ENCODE measurements at places on chromosomes 3 and 15.

GRCh38 chr3:52423173-52423572, 21.7 kb downstream of the SEMA3G start:
- no peak for DNase-seq

DNA sequence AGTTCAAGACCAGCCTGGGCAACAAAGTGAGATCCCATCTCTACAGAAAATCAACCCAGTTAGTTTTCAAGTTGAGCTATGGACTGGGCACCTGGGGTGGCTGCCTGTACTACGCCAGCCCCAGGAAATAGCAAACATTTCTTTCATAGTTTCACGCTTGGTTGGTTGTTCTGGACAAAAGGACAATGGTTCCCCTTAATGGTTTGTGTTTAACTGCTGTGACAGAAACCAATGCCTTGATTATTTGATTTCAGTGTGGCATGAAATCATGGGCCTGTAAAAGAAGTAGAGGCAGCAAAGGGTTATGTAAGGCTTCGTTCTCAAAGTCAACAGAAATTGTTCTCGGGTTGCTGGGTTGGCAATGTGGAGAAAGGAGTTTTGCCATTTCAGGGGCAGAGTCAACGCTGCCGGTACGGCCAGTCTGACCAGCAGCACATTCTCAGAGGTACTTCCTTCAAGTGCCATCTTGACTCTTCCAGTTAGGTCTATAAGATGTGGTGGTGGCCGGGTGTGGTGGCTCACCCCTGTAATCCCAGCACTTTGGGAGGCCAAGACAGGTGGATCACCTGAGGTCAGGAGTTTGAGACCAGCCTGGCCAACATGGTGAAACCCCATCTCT, 12.7 kb downstream of the LCMT2 start:
- DNase-seq: no peak

DNA sequence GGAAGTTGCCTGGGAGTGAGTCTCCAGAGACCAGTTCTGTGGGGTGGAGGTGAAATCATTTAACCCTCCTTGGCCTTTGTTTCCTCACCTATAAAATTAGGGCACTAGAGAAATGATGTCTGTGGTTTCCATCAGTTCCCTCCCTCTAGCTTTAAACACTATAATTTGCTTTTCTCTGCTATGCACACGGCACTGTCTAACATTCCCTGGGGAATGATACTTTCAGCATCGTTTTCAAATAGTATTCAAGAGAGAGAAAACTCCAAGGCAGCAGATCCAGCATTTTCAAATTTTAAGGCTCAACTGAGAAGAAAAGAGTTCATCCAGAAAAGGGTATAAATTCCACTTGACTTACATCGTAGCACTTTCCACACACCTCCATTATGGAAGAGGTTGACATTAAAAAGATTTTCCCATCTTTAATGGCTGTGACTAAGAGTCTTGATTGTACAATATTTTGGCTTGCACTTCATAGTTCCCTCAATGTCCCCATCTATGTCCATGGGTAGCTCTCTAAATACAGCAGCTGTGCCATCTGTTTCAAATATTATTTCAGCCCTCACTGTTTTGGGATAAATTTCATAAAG, 137.7 kb upstream of the ZPLD1 start:
- no peak for DNase-seq

DNA sequence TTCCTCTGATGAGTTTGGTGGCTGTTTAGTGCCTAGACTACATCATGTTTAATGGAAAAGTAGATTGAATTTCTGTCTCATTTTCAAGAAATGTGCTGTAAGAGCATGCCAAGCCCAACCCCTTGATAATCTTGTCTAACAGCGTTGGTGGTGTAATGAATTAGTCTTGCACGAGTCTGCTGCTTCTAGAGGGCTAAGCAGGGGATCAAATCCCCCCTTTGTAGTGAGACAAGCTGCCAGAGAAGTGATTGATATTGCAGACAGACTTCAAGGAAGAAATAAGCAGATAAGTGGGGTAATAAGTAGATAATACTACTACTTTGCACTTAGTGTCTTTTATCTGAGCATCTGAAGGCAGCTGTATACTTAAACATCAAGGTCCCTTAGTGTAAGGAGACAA, 141.4 kb downstream of the TP63 start:
- no peak for DNase-seq

DNA sequence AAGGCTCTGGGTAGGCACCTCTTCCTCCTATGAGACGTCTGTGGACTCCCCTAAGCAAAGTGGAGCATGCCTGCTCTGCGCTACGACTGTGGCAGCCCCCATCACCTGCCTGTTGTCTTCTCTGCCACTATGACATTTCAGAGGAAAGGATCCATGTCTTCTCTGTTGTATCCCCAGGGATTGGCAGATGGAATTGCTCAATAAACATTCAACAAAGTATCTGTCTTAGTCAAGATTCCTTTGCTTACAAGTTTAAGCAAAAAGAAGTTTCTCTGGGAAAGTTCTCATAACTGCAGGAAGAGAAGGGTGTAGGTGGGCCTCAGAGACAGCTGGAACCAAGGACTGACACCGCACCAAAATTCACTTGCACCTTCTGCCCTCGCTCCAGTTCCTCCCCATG, 34.3 kb downstream of the AMOTL2 start:
- no peak for DNase-seq

DNA sequence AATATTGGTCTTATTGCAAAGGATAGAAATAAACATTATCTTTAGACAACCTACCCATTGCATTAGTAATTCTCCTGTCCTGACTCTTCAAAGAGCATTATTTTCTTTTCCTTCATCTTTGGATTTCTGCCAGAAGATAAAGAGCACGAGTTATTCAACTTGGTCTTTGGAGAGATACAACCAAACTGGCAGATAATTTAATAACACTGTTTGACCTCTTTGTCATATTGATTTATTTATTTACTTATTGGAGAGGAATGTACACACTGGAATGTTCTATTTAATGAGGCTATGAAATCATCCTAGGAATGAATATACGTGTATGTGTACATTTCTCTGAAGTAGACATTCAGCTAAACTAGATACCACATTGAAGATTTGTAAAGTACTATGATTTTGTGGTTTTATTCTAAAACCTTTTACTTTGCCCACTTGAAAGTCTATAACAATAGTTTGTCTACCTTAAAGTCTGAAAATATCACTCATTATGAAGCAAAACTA, 462.1 kb downstream of the C3orf38 start:
- DNase-seq: no peak

GRCh38 chr15:88036154-88036839, 220.2 kb downstream of the NTRK3 start:
- no peak for DNase-seq

GRCh38 chr3:64108231-64108630, 84.9 kb upstream of the PSMD6 start:
- no peak for DNase-seq

DNA sequence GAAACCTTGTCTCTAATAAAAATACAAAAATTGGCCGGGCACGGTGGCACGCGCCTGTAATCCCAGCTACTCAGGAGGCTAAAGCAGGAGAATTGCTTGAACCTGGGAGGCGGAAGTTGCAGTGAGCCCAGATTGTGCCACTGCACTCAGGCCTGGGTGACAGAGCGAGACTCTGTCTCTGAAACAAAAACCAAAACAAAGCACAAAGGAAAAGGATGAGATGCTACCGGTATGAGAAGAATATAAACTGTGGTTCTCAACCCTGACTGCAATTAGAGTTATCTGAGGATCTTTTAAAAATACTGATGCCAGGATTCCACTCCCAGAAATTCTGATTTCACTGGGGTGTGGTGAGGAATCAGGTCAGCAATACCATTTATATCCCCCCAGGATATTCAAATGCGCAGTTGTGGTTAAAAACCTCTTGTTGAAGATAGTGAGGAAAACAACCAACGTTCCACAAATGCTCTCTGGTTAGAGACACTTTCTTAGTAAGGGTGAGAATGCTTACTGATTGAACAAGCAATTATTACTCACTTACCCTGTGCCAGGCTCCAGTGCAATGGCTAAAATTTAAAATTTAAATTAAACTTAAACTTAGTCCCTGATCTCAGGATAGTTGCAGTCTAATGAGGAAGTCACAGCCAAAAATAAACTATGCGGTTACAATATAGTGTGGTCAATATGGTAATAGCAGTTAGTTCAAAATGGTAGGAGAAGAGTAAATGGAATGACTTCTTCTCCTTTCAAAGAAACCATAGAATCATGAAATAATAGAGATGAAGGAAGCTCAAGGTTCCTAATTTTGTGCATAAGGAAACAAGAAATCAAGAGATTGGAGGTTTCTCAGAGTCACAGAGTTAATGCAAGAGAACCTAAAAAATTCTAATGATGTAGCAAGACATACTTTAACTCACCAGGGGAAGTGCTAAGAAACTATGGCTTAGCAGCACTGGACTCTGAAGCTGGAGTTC, 109.5 kb downstream of the SSR3 start:
- no peak for DNase-seq

DNA sequence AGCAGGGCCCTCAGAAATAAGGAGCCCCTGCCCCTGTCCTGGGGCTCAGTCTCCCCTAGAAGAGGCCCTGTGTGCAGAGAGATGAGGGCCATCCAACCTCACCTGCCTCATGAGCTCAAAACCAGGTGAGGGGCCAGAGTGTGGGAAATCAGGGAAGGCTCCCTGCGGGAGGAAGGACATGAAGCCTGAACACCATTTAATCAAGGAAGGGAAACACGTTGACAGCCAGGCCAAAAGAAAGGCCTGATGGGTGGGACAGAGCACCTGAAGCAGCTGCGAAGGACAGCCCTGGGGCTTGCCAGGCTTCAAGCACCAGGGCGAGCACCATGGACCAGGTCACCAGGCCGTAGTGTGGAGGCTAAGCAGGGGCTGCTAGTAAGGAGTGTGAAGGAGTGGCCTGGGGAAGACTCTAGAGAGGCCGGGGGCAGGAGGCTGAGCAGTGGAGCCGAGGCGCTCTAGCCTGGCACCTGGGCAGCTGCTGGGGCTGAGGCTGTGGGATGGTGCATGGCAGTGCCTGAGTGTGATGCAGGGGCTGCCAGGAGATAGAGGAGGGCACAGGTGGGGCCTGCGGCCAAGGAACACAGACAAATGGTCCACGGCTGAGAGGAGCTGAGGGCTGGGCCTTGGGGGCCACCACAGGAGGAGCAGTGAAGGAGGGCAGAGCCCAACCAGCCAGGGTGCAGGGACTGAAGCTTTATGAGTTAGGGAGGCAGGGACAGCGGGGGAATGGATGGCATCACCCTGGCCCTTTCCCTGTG, 16.1 kb downstream of the ACAA1 start:
- no peak for DNase-seq

GRCh38 chr15:90882781-90883525, 1.4 kb upstream of the FES start:
- no peak for DNase-seq

DNA sequence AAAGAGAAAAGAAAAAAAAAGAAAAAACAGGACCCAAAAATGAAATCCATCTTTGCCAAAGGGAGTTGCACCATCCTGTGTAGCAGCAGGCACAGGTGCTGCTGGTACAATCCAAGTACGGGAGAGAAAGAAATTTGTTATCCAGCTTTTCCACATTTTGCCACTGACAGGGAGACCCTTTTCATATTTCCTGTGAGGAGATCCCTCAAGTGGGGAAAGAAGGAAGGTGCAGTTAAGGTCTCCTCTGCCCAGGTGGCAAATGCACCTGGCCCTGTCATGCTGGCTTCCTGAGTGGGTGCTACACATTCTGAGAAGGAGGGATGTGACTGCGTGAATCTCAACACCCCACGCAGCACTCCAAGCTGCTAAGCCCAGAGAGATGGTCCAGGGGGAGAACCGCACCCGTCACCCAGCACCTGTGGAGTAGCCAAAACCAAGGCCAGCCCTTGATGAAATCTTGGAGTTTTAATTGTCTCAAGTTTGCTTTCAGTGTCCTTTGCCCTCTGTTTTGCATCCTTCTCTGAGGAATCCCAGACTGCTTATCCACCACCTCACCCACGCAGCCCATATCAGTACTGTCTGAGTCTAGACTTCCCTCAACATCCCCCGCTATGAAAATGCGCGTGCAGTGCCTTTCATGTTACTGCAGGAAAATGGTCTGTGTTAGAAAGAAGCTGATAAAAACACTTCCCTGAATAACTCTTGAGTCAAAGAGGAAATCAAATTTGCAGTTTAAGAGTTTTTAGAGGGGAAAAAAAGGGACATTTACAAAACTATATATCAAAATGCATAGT, 141.9 kb upstream of the THBS1 start:
- DNase-seq: no peak

DNA sequence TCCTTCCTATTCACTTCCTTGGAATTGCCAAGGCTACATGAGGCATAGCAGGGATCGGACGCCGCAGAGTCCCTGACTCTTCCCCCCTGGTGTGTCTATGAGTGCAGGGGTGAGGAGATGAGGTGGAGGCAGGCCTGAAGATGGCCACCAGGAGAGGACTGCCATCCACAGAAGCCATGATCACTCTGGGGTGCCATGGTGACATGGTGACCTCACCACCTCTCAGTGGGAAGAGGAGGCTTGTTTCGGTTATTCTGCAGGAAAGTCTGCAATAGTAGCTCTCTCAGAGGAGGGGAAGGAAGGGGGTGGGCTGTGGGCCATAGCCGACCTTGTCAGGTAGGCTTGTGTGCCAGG, 57.0 kb upstream of the LIMD1 start:
- DNase-seq: no peak

- DNase-seq: no peak
These were observed 6.1 kb upstream of the IL12A start for GRCh38 chr3:159982442-159982974.

DNA sequence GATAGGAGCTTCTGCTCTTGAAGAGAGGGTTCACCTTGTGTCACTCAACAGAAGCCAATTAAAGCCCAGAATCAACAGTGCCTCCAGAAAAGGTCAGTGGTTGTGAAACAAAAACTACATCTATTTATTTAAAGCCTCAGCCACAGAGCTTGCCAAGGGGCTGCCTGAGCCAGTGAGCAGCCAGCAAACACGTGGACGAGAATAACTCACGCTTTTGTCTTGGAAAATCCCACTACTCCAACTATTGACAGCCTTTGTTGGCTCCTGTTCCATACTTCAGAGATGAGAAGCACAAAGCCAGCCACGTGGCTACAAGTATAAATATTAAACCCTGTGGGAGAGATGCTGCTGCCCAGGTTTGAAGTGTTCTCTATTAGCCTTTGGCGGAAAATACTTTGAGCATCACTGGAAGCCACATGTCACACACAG, 10.3 kb downstream of the GPR156 start:
- DNase-seq: no peak

- DNase-seq: no peak
These were observed 126.5 kb upstream of the ROPN1 start for GRCh38 chr3:124118397-124118796.

DNA sequence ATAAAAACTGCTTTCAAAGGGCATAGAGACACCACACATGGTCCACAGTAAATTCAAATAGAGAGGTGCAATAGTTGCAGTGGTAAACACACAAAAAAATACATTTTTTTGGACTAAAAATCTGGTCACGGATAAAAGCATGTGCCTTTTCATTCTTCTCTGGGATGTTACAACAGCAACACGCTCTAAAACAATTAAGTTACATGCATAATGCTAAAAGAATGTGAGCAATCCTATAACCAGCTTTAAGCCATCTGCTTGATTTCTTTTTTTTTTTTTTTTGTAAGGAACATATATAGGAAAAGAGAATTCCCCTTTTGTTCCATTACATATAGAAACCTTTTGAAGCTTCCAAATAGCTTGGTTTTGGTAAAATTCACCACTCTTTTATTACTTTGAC, 20.0 kb downstream of the WNT5A start:
- DNase-seq: no peak

- DNase-seq: no peak
These were observed 6.6 kb downstream of the RPL39L start for GRCh38 chr3:187132666-187133065.

Measured in activated CD8-positive, alpha-beta memory T cell treated with anti-CD3 and anti-CD28 coated beads for 48 hours (primary cell).